ENCODE measurements at places on chromosomes 2 and 18.

DNA sequence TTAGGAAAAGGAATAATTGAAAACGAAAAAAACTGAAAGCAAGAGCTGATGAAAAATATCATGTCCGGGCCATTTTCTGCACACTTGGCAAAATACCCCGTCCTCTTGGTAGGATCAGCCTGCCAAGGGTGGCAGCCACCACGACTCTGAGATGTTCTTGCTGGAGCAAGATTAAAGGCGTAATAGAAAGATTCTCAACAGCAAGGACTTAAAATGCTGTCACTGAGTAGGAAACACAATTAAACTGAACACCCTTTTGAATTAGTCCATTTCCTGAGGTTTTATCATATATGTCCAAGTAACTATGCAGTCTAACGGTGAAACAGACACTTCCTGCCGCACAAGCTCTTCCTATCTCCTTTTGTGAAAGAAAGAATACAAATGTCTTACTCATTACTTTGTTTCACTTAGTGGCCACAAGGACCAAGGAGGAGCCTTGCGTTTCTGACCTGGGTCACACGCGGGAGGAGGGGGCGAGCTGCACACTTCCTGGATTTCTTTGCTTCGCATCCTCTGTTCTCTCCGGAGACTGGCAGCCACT is 222.7 kb downstream of the PIEZO2 start:
- DNase-seq: no peak

DNA sequence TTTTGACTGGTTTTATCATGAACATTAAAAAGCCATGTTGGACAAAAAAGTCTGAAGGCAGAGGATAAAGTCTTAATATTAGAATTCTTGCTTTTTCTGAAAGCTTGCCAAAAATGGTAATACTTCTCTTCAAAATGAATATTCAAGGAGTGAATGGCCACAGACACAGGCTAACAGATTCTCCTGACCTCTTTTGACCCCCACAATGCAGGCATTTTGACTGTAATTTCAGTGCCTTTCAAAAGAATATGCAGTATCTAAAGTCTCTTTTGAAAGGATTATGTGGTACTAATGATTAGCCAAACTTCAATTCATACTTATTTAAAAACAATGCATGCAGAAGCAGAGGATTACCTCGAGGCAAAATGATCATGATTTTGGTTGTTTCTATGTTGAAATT is 557.8 kb upstream of the GCFC2 start:
- DNase-seq: no peak

- DNase-seq: no peak
Observed at GRCh38 chr2:17620841-17621240, 80.3 kb downstream of the VSNL1 start.

- no peak for DNase-seq
Observed at GRCh38 chr2:46565364-46565763, 86.0 kb downstream of the TMEM247 start.

GRCh38 chr2:9107168-9108025 is 99.2 kb upstream of the ASAP2 start:
- DNase-seq: no peak

GRCh38 chr18:57014772-57015413 is 132.0 kb upstream of the BOD1L2 start:
- DNase-seq: no peak

DNA sequence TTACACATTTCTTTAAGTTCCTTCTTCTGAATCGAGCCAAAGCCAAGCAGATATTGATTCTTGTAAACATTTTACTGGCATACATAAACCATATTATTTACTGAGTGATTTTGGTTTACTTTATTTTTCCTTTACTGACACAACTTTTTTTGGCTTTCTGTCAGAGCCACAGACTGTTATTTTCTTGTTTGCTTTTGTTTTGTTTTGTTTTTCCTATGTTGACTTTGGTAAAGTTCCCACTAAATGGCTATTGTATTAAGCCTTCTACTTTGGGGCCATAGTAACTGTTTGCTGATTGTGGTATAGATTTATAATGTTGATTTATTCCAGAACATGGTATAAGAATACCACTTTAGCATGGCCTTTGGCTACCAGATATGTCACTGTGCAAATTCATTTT is 419.4 kb downstream of the DCDC2C start:
- DNase-seq: no peak

GRCh38 chr2:66576561-66577320 is 141.8 kb downstream of the MEIS1 start:
- no peak for DNase-seq

- DNase-seq: peak; percentile 79
Observed at GRCh38 chr2:62208758-62209114, 12.8 kb downstream of the B3GNT2 start.

GRCh38 chr2:142983174-142983573 is 105.7 kb downstream of the KYNU start:
- no peak for DNase-seq

- DNase-seq: no peak
Observed at GRCh38 chr18:32368991-32369390, 101.7 kb downstream of the GAREM1 start.

DNA sequence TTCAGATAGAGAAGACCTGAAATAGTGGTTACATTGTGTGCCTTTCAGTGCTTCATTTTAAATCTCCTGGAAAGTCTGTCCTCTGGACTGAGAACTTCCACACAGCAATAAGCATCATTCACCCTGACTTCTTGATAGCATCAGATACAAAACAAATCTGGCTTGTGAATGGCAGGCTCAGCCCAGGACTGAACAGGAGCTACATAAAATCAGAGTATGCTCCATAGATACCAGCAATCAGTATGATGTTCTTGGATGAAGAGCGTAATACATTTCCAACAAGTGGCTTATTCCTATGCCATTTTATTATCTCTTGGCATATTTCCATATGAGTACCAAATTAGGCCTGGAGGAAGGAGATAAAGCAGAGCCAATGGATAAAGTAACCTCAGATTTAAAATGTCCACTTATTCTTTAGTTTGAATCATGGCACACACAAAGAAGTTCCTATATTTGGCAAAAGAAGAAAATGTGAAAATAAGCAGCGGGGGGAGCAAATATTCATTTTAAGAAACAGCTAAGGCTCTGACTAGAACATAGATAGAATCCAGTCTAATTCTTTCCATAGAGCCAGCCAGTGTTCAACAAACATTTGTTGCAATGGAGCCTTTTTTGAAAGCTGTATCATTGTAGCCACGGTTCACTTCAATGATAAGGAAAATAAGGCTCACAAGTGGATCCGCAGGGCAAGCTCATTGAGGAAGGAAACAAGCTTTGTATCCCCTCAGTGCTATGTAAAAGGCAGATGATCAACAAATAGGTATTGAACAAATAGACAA is 230.8 kb upstream of the CHAC2 start:
- DNase-seq: no peak

DNA sequence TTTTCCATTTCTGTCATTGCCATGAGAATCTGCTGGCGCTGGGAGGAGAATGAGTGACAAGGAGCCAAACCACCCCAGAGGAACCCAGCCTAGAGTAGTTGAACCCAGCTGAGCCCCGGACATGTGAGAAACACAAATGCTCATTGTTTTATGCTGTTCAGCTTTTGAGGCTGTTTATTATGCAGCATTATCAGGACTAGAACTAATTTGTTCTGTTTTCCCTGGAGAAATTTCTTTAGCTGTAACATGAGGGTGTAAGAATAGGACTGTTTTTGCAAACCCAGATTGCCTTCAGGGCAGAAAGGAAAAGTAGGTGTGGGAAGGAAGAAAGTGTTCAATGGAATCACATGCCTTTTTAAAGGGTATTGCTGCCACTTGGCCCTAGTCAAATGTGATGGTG is 28.5 kb upstream of the DOCK10 start:
- DNase-seq: no peak

- no peak for DNase-seq
Observed at GRCh38 chr2:11896386-11896785, 150.0 kb downstream of the LPIN1 start.

GRCh38 chr2:80322311-80322920 is 17.9 kb upstream of the LRRTM1 start:
- DNase-seq: no peak

GRCh38 chr2:97816411-97816810 is 103.0 kb downstream of the ZAP70 start:
- DNase-seq: no peak

- DNase-seq: no peak
Observed at GRCh38 chr2:45743531-45744396, 92.3 kb downstream of the PRKCE start.

GRCh38 chr2:118599141-118599540 is 248.3 kb downstream of the EN1 start:
- no peak for DNase-seq

DNA sequence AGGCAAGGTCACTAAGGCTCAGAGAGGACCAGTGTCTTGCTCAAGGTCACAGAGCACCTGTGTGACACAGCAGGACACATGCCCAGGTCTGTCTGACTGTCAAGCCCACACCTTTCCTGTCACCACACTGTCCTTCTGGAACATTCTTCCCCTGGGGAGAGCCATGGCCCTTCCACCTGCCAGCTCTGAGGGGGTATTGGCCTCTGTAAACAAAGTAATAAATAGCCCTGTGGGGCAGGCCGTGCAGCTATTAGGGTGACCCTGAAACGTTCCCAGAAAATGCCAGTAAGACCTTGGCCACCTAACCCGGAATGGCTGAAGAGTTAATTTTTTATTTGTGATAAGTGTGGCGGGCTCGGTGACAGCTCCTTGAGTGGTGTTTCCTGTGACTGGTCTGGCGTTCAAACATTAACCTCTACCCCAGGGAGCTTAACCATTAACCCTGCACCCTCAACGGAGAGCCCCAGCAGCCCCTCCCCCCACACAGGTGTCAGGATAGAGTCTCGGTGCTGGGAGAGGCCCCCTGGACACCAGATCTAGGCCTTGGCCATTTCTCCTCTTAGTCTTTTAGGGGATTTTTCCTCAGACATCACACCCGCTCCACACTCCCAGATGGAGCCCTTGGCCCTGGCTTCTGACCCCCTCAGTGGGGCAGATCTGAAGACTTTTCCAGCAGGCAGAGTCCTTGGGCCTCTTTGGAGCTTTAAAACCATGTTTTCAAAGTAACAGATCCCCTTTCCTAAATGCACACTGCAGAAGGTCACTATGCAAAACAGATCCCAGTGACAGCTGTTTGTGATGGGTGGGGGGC is 36.6 kb downstream of the SCTR start:
- DNase-seq: no peak
